ENCODE measurements at places on chromosomes 4 and X. TPM values are rescaled to one million over a fixed set of nuclear protein-coding genes. Genes with fewer than 3 reads are reported as not detected.

The FTSJ1 gene
- 16.9 TPM for total RNA-seq

The PCYT1B gene
- total RNA-seq: 0.41 TPM

The DRD5 gene
- not detected for total RNA-seq

The PAQR3 gene
- total RNA-seq: 5.7 TPM

The MAB21L2 gene
- not detected for total RNA-seq
